ENCODE measurements at places on chromosomes 12 and 14. TPM values are rescaled to one million over a fixed set of nuclear protein-coding genes. Genes with fewer than 3 reads are reported as not detected.

- DNase-seq = no peak
- H3K36me3 ChIP-seq = no peaks in the 10 kb centered on the region
- H3K4me1 ChIP-seq = peaks cover 5% of the 10 kb centered on the region
- no peak overlapping the region for H3K27ac ChIP-seq
- H3K4me3 ChIP-seq = no peak overlapping the region
- H3K27me3 ChIP-seq = no peaks in the 10 kb centered on the region
These were observed 159.3 kb downstream of the CAND1 start for GRCh38 chr12:67428431-67428830.

DNA sequence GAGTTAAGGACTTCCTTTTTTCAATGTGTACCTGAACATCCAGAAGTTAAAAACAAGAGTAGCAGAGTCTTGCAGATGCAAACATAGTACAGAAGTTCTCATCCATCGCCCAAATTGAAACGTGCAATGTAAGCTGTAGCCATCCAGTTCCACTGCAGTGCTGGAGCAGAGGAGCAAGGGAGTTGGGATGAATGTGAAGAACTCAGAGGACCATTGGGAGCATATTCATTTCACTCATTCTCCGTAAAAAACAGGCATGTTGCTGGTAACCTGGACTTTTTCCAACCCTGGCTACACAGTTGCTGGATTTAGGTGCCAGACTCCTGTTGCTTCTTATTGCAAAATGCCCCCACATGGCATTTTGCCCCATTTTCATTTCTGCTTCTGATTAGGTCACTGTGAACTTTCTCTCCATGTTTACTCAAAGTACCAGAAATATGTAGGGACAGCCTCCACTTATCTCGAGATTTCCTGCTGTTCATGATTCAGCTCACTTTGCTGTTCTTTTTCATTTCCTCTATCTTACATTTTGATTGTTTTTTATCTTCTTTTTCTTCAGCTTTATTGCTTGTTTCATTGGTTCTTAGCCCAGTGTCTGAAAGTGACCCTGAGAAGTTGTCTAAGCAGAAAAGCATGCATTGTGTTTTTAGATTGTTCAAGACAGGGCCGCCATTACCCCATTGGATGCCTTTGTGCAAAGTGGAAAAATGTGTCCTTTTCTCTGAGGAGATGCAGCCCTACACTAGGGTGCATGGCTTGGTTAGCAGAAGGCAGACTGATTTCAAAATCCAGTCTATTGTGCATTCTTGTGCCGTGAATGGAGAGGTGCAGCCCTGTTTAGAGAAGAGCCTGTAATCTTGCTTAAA lies 109.0 kb upstream of the AMIGO2 start:
- H3K4me3 ChIP-seq = no peak overlapping the region
- peaks cover 22% of the 10 kb centered on the region for H3K36me3 ChIP-seq
- DNase-seq = no peak
- peaks cover 73% of the 10 kb centered on the region for H3K4me1 ChIP-seq
- H3K27ac ChIP-seq = peak overlapping the region; percentile 52

DNA sequence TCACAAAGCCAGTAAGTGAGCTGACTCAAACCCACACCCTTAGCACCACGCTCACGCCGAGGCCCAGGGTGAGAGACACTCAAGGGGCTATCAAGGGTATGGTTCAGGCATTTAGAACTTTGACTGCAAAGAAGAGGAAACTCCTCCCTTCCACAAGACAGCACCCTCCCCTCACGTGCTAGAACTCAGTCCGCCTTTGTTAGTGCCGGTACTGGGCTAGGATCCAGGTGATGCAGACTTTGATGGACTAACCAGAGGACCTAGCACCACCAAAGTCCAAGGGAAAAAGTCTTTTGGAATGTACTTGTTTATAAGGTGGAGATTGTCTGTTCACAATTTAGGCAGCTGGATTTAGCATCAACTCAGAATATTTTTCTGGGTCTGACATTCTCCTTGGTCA lies 33.7 kb downstream of the VWF start:
- H3K27ac ChIP-seq = no peak overlapping the region
- H3K27me3 ChIP-seq = peaks cover 18% of the 10 kb centered on the region
- no peak overlapping the region for H3K4me3 ChIP-seq
- no peak for DNase-seq
- H3K36me3 ChIP-seq = no peaks in the 10 kb centered on the region

Gene GAPDH
- 5,823 TPM for total RNA-seq

Data from activated CD4-positive, alpha-beta memory T cell treated with anti-CD3 and anti-CD28 coated beads for 36 hours (primary cell).